ENCODE measurements at places on chromosomes 7 and 10. TPM values are rescaled to one million over a fixed set of nuclear protein-coding genes. Genes with fewer than 3 reads are reported as not detected.

The GALNT17 gene
- not detected for polyA plus RNA-seq

The BMS1 gene
- polyA plus RNA-seq, result 6.3 TPM

- no peak for DNase-seq
Measured at GRCh38 chr10:84224411-84225028, 824 bp downstream of the LRIT2 start.

- DNase-seq, result no peak
Measured at GRCh38 chr7:146146831-146147486, 30.4 kb downstream of the CNTNAP2 start.

- DNase-seq, result no peak
Measured at GRCh38 chr7:153604-154003, 38.8 kb upstream of the FAM20C start.

DNA sequence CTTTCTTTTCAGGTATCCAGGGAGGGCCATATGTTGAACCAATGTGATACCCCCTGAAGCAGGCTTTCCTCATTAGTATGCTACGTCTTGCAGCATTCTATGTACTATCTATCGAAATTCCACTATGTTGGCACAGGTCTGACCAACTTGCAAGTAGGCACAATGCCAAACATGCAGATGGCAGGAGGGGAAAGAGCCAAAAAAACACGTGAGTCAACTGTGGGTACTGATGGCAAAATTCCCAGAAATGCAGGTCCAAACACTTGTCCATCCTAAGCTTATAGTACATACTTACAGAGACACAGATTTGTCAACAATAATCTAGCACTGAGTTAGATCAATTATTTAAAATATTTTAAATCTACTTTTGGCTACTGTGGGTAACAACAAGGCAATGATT lies 394.9 kb downstream of the DGKB start:
- DNase-seq, result no peak

GRCh38 chr10:90787393-90788198 lies 70.2 kb downstream of the HTR7 start:
- no peak for DNase-seq

DNA sequence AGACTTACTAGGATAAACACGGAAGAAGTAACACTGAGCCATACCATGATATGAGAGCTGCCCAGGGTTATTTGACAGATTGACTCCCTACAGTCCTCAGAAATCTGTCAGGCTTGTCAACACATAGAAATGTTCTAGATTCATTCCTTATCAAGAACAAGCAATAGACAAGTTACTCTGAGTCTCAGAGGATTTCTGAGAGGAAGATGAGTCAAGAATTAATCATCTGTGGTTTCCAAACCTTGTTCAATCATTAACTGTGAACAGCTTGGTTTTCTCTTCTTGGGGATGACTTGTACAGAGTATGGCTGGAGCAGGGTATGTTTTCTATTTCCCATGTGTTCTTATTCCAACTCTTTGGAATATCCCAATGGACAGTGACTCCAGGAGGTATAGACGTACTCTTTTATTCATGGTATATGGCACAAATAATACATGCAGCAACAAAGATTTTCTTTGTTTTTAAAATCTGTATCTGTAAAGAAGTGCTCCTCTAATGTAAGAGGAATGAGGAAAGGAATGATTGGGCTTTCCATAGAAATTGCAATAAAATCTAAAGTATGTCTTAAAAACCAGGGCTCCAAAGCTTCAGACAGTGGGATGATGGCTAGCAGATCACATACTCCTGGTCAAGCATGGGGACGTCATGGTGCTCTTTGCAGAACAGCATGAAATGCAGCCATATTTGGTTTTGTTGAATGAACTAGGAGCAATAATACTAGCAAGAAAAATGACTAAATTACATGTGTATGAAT lies 11.9 kb upstream of the SFR1 start:
- no peak for DNase-seq

GRCh38 chr7:95865716-95866371 lies 93.5 kb downstream of the DYNC1I1 start:
- no peak for DNase-seq

DNA sequence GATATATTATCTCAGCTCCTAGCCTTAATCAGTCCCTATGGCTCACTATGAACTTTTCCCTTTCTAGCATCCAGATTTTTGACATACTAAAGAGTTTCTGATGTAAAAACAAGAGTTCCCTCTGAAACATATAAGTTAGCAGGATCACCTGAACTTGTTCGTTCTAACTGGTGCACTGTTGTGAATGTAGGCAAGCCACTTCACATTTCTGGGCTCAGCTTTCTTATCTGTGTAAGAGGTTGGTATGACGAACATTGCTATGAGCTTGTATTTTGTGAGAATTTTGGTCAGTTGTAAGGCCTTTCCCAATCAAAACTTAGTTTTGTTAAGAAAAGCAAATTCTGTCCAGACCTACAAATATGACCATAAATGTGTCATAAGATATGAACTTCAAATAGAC lies 46.1 kb downstream of the MAGI2 start:
- DNase-seq, result no peak
